Nephron progenitor cell (in vitro differentiated cells): ENCODE measurements at places on chromosomes 7 and 10.
A peak's percentile ranks its signal among the peaks of the same experiment; 100 is the strongest.

DNA sequence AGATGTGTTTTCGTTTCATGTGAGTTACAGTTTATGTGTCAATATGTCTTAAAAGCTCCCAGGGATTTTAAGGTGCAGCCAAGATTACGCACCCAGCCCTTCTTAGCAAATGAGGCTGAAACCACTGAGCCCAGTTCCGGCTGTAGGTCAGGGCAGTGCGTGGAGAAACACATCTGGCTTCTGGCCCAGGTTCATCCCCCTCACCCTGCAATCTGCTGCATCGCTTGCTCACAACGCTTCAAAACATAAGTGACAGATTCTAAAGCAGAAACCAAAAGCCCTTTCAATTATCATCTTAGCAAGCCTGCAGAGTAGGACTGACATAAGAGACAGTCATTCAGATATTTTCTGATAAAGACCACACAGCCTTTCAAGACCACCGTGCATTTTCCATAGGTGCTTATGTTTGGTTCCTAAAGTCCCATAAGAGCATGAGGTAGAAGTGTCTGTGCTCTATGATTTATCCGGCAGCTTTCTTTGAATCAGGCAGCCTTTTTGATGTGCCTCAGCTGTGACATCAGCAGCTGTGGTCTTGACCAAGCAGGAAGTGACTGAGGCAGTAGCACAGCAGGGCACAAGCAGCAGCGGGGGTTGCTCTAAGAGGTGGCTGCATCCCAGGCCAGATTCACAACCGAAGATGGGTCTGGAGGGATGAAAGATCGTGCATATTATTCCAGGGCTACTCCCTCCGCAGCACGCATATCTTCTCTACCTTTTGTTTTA is 72.1 kb upstream of the LYZL2 start:
- DNase-seq, result no peak

DNA sequence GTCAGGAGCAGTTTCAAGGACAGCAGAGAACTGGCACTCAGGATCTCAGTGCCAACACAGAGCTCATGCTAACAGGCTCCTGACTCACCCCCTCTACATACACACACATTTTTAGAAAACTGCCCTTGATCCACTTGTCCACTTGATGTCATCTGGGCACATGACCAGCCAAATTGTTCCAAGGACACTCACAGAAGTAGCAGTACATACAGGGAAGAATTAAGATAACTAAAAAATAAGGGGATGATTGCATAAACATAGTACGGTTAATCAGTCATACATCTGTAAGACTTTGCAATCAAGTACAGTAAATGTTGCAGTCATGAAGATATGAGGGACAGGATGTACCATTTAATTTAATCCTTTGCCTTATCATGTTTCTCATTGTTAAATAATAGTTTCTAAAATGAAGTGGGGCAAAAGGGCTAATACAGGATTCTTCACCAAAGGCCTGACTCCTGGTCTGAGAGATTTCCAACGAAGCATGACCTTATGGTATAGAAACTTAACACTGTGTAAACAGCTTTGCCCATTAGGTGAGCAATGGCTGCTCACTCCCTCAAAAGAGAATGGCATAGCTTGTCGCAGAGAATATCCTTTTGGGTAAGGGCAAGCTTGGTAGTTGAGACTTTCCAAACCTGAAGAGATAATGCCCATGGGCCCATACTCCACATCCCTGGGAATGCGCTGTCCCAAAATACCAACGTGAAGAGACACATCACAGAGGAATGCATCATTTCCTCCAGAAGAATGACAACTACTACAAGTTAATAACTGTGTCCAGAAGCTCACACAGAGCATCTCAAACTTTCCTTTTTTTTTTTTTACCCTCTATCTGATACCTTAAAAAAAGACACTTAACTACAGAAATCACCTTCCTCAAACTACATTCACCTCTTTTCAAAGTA is 94.1 kb downstream of the ARMH3 start:
- peak; percentile 2 for DNase-seq

DNA sequence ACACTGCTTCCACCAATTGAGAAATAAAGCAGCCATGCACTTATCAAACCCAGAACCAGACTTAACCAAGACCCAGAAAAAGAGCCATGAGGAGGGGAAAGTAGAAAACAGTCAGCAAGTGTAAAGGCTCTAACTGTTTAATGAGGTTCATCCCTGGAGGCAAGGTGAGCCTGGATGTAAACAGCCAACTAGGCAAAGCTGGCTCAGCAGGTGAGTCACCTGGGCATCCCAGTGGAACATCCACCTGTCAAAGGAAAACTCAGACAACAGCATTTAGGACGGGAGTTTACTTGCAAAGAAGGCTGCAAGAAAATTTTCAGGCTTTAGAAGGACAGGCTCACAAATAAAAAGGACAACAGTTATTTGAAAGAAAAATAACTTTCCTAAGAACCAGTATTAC is 153.0 kb downstream of the SNX13 start:
- no peak for DNase-seq

DNA sequence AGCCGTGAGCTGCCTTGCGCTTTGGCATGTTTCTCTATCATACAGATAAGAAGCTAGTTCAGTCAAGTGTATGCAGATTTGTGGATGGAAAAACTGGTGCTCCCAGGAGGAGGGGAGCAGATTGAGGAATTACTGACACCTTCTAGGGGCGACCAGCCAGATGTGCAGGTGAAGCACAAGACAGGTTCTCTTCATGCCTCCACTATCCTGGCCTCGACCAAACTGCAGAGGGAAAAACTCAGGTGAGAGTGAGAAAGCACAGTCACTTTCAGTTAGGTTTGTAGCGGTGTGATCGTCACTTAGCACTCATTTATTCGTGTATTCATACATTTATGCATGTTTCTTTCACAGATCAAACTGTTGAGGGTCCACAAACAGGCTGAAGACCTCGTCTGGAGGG is 600 bp upstream of the DBNL start:
- DNase-seq, result no peak

DNA sequence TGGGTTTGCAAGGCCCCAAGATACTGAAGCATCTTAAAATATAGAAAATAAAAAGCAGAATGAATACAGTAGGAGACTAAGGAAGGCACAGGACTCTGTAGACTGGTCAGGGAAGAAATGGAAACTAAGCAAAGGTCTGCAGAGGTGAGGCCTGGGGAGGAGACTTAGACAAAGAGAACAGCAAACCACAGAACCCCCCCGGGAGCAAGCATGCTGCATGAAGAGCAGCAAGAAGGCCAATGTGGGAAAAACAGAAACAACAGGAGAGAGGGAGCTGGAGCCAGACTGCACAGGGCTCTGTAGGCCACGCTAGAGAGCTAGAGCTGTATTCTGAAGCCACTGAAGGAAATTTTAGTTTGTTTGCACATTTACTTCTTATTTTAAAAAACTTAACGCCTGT is 45.7 kb upstream of the ARID5B start:
- no peak for DNase-seq

DNA sequence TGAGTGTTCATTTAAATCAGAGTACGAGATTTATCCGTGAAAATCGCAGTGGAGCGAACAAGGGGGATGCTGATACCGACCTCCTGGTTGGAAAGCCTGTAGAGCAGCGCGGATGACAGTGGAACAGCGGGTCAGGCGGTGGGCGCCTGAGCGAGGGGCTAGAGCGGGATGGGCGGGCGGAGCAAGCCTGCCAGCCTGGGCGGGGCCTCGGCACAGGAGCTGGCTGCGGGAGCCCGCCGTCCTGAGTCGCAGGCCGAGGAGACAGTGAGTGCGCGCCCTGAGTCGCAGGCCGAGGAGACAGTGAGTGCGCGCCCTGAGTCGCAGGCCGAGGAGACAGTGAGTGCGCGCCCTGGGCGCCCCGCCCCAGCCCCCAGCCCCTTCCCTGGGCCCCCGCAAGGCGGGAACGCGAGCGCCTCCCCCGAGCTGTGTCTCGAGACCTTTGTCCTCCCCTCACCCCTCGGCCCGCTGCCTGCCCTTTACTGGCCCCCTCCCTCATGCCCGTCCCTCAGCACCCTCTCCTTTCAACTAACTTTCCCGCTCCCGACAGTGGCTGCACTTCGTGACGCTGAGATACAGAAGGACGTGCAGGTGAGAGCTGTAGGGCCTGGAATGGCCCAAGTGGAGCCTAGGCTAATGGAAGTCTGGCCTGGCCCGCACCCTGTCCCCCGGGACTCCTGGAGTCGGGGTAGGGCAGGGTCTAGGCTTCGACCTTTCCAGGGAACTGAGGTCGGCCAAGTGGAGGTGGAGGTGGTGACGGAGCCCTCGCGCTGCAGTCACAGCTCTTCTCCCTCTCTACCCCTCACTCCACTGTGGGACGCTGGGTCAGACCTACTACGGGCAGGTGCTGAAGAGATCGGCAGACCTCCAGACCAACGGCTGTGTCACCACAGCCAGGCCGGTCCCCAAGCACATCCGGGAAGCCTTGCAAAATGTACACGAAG is at the start of gene AS3MT:
AS3MT (plus strand) TSS at position 213 of the 941 bp plus-strand sequence; CDS start at position 336, 123 bp downstream.
- peak; percentile 88 for DNase-seq

DNA sequence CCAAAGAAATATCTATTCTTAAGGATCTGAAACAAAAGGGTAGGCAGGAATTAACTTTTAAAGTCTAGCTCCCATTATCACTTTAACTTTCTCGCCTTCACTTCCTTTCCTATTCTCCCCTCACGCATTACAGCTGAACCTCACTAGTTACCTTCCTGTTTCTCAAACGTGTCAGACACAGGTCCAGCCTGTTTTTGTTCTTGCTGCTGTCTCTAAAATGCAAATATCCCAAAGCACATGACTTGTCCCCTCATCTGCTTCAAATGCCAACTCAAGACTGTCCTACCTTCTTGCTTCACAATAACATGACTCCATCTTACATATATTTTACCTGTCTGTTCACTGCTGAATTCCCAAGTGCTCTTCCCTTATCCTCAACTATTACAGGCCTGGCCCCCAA is 17.6 kb downstream of the ZDHHC6 start:
- no peak for DNase-seq

- DNase-seq, result no peak
Measured at GRCh38 chr10:8365935-8366911, 311.7 kb downstream of the GATA3 start.

DNA sequence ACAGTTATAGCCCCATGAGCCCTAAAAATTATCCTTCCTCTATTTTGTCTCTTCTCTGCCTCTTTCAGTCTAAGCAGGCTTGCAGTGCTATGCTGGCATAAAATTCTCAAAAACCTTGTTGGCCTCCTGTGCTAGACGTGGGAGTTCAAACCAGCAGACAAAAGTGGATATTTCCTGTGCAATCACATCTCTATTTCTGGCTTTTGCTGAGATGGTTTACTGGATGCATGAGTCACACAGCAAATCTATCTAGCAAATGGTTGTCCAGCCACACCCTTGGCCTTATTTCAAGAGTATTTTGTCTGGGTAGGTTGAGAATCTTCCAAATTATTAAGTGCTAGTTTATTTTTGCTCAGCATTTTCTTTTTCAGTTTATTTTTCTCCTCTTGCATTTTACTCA is 370.8 kb downstream of the CDC14C start:
- DNase-seq, result no peak

DNA sequence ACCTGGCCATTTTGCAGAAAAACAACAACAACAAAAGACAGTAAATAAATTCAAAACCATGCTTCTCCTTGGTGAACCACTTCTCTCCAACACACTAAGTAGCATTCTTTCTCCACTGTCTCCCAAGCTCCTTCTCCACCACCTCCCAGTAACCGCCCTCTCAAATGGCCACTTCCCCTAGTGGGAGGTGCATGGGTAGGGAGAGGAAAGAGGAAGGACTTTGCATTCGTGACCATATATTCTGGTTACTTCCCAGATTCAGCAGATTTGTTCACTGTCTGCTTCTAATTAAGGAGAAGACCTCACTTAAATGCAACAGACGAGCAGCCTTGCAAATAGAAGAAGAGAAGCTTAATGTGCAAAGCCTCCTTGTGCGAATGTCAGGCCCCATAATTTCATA is 166.8 kb downstream of the SORCS1 start:
- DNase-seq, result no peak

GRCh38 chr10:36506261-36506660 is 619.1 kb upstream of the ANKRD30A start:
- no peak for DNase-seq

DNA sequence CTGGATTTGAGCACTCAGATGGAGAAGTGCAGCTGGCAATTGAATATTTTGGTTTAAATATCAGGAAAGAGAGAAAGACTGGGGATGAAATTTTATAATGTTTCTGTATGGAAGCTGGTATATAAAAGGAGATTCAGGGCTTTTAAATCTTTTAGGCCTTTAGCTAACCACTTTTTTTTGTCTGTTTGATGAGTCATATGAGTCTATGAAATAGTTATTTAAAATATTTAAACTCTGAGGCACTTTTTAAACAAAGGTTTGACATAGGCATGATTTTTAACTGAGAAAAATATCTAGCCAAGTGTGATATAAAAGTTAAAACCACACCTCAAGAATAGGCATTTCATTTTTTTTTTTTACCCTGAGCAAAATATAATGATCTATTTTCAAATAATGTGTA is 944.3 kb downstream of the GATA3 start:
- no peak for DNase-seq

GRCh38 chr10:122391875-122392274 is 17.4 kb downstream of the PLEKHA1 start:
- no peak for DNase-seq

DNA sequence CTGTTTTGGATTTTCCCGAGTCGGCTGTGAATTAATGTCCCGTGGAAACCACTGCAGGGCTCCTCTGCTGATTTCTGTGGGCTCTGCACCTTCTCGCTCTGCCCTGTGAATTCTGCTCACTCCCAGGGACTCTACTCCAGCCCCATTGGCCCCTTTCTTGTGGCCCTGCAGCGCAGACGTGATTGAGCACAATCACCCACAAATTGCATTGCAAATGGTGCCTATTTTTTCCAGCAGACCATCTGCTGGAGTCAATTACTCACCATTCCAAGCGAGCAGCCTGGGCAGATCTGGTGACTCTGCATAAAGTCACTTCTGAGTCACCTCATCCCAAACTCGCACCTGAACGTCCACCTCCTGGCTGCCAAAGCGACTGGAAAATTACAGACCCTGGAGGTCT is 235.8 kb downstream of the PAXIP1 start:
- no peak for DNase-seq

- peak; percentile 60 for DNase-seq
Measured at GRCh38 chr7:149209518-149210269, 14.3 kb downstream of the ZNF282 start.

- no peak for DNase-seq
Measured at GRCh38 chr7:29192811-29193210, 1.8 kb upstream of the CHN2 start.

DNA sequence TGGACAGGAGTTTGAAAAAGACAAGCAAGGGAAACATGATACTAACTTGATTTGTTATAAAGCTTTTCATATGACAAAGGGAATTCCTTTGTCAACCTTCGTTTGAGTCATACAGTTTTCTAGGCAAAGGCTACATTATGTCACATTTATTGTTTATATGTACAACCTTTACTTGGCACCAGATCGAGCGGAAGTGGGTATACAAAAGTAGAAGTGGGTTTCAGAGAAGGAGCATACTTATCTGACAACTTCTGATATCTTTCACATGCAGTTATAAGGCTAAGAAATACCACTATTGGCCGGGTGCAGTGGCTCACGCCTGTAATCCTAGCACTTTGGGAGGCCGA is 11.0 kb downstream of the STMP1 start:
- DNase-seq, result no peak
